Naive thymus-derived CD4-positive, alpha-beta T cell (primary cell): ENCODE measurements at places on chromosomes 6 and 20.

GRCh38 chr6:124064317-124065113 lies 260.9 kb downstream of the NKAIN2 start:
- DNase-seq = no peak

GRCh38 chr6:35090734-35091133 lies 50.4 kb downstream of the TCP11 start:
- DNase-seq = no peak

DNA sequence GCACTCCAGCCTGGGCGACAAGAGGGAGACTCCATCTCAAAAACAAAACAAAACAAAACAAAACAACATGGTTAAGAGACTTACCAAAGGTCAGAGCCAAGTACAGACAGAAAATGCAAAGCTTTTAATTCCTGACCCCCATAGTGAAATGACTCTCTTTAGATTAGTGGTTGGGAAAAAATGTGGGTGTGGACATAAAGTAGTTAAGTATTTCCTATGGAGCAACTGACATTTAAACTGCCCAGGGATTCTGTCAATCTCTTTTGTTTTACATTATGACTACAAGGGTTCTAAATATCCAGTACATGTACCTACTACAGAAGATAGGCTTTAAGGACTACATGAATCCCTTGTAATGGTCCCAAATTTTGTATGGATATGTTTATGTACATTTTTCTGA lies 75.1 kb downstream of the IRAK1BP1 start:
- no peak for DNase-seq

DNA sequence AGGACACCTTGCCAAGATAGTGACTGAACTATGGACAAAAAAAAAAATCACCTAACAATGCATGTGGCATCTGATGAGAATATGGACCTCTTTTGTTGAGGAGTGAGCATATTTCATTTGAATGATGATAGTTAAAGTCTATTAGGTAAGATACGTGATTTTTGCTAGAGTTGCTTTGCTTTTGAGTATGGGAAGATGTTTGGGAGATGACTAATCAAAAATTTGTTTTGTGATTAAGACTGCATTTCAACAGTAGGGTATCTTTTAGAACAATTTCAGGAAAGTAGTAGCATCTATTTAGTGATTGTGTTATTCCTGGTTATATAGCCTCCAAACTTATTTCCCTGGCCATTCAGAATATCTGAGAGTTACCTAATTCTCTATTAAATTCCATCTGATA lies 878.6 kb upstream of the CITED2 start:
- no peak for DNase-seq

DNA sequence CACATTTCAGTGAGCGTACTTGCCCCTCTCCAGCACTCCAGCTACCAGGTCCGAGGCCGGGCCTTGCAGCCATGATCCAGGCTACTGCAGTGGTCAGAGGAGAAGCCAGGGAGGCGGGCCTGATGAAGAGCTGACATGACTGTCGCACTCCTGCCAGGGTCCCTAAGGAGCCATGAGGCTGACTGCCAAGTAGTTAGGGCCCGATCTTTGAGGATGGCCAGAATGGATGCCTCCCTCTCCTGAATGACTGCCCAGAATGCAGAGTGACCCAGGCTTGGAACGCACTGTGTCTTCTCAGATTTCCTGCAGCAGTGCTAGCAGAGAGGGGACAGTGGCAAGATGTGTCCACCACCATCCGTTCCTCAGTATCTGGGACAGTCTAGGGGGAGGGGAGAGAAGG lies 24.7 kb upstream of the LRFN2 start:
- no peak for DNase-seq

DNA sequence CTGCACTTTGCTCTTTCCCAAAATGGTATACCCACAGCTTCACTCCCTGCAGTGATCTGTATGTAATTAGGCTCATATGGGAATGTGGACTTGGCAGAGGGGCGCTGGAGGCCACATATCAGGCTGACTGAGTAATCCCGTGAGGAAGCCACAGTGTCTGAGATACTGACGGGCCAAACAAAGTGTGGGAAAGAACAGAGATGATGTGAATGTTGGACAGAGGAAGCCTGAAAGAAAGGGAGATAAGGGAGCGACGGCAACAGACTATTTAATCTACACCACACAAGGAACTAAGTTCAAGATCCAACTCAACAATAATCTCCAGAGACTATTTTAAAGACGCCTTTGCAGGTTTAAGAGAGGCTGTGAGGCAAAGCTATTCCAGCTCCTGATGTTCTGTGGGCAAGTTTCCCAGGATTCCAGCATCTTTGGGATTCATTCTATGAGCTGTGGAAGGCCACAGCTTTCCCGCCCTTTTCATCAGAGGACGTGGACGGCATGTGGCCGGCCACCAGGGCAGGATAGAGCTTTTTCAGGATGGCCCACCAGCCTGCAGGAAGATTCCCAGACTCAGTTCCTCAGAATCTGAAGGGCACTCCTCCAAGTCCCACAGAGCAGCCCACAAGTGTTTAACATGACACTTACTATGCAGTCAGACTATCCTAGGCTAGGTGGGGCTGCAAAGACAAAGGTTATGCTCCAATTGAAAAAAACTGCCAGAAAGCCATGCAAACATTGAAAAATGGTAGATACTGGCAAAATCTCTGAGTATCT lies 237.5 kb downstream of the ATXN1 start:
- DNase-seq = no peak

DNA sequence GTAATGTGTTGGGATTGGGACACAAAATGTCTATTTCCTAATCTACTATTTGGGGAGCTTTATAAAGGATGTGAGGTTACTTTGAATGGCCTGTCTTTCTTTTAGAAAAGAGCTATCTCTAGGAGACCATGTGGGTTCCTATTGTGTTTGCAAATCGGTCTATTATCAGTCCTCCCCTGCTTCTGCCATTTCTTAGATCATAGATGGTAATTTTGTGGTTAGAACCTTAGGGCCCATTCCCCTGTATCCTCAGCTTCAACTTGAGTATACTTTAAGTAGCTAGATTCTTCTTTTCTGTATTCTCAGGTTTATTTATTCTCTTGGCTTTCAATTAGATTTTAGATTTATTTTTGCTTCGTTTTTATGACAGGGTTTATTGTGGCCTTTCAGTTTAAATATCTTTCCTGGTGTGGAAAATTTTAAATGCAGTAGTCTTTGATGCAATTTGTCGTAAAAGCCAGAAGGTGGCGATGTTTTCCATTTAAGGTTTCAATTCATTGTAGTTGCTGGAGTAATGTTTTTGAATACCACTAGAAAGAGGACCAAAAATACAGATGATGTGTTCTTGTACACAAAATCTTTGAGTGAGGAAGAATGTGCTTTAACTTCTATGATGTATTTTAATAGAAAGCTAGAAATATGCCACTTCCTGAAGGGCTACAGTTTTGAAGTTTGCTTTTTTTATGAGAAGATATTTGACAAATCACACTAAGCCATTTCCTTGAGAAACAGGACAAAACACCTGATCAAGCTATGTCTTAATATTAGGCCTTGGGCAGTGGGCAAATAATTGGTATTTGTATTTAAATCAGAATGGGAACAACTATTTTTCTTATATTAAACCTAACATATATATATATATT lies 20.3 kb downstream of the TBPL1 start:
- DNase-seq = peak; percentile 34

DNA sequence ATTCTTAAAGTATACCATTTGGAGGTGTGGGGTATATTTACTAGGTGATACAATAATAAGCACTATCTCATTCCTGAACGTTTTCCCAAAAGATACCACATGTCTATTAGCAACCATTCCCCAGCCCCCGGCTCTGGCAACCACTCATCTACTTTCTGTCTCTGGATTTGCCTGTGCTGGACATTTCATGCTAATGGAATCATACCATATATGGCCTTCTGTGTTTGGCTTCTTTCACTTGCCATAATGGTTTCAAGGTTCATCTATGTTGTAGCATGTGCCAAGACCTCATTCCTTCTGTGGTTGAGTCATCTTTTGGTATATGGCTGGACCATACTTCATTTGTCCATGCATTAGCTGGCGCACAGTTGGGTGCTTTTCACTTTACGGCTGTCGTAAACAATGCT lies 39.7 kb downstream of the BCAS4 start:
- no peak for DNase-seq

DNA sequence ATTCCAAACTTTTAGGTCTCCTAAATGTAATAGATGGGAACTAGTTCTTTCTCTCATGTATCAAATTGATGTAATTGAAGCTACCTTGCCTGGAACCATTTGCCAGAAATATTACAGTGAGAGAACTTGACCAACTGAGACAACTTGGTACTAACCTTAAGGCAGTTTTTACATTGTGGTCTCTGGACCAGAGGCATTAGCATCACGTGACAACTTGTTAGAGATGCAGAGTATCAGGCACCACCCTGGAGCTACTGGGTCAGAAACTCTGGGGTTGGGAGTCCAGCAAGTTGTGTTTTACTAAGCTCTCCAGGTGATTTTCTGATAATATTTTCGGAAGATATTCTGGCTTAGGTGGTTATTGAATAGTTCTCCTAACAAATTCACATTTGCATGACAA lies 982.1 kb upstream of the SLC35B3 start:
- no peak for DNase-seq
